ENCODE measurements at places on chromosomes 12 and 14.

GRCh38 chr14:74407021-74407800 is 18.8 kb downstream of the SYNDIG1L start:
- DNase-seq: no peak

- DNase-seq: no peak
Observed at GRCh38 chr14:90107789-90108188, 46.0 kb downstream of the KCNK13 start.

- DNase-seq: no peak
Observed at GRCh38 chr12:67772267-67773169, 124.0 kb downstream of the DYRK2 start.

DNA sequence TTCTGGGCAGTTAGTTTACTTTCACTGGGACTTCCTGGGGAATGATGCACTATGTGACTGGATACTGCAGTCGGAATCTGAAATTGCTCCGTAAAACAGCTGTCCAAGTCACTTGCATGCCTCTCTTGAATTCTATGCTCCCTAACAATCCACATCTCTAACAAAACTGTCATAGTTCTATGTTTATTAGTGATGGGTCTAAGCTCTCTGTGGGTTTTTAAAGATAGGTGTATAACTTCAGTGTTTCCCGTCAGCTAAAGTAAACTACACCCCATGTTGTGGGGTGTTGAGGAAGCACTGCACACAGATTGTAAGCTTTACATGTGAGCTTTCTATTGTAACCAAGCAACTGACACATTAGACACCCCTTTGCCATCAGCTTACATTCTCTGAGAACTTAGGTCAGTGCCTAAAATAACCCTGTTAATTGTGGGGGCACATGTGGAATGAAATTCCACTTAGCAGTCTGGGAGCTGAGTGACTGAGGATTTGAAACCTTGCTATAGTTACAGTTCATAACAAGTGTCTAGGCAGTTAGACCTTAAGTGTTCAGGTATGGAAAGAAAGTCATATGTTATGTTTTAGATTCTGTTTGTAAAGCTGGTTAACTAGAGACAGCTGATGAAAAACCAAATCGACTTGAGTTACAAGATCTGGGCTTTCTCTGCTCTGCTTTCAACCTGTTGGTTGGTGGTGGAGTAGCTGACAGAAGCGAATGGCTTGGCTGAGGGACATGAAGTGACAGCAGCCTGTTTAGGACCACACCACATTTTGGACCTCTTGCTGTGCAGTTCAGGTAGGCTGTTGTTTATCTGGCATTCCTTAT is 165.7 kb downstream of the AKAP6 start:
- no peak for DNase-seq

DNA sequence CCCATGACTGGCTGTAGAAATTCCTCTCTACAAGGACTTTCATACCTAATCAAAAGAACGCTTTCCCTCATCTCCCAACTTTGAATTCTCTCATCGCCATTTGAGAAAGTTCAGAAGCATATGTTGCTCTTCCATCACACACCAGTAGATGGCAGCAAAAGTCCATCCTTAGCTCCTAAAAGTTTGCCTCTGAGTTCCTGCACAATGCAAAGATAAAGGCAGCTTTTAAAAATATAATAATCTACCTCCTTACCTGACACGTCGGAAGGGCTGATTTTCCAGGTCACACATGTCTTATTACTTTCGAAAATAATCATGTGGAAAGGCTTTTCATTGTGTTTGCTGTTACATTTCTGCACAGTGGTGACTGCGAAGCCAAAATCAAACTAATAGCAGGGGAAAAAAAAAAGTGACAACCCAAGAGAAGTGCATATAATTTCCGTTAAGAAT is 456.7 kb upstream of the SEL1L start:
- DNase-seq: peak; percentile 48

DNA sequence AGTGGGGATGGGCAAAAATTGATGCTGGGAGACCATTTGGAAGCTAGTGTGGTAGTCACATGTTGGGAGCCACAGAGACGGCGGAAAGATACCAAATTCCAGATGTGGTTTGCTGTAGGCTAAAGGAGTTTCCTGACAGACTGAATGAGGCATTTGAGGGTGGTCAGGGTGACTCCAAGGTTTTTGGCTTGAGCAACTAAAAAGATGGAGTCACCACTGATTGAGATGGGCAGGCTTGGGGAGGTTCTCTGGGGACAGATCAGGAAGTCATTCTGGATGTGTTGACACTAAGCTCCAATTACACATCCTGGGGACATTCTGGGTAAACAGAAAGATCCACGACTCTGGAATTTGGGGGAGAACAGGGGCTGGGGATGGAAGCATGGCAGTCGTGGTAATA is 15.5 kb upstream of the SERPINA9 start:
- DNase-seq: no peak

DNA sequence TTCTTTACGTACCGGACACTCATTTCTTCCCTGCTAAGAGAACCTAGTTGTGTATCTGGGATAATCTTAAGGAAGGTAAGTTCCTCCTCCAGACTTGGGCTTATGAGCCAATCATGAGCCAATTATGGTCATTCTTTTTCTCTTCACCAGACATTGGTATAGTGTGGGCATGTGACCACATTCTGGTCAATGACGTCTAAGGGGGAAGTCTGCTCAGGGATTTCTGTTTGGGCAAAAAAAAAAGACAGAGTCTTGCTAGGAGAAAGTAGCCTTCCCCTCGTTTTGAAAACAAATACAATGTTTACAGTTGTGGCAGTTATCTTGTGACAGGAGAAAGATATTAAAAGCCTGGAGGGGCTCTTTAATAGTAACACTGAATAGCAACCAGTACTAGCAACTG is 20.1 kb upstream of the PLXNC1 start:
- DNase-seq: no peak

GRCh38 chr14:100110816-100111215 is 45.6 kb downstream of the EVL start:
- no peak for DNase-seq

GRCh38 chr14:99730876-99731546 is 46.9 kb downstream of the CYP46A1 start:
- DNase-seq: no peak
